ENCODE measurements at places on chromosomes 16 and 17.

GRCh38 chr17:18248300-18248731 lies 10.2 kb downstream of the FLII start:
- DNase-seq, result peak; percentile 69

DNA sequence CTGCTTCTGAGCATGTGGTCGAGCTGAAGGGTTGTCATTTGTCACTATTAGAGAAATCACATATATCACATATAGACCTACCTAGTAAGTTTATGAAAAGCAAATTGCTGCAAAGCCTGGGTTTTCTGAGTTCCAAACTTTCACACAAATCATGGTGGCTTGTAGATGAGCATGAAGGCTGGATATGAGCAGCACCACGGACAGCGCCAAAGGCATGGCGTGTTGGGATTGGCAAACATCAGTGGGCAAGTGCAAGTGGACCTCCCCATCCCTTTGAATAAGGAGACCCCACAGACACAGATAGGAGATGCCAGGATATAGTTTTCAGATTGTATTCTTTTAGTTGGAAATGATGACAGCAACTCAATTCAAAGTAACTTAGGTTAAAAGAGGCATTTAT lies 77.6 kb upstream of the CACNG3 start:
- no peak for DNase-seq

DNA sequence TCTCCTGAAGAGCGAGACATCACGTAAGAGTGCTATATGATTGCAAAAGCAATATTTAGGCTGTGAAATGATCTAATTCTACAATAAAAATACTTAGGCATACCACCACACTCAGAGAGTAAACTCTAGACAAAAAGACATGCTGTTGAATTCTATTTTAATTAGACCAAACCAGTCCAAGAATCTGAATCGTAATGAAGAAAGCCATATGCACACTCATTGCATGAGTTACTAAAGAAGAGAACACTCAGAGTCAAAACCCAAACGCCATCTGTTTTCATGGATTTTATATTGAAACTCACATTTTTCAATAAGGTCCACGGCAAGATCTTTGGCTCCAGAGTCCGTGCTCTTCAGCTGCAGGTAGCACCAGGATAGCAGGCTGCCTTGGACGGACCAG lies 65.2 kb downstream of the ZZEF1 start:
- DNase-seq, result no peak

- DNase-seq, result no peak
Measured at GRCh38 chr17:60573236-60574051, 26.5 kb upstream of the PPM1D start.

- DNase-seq, result no peak
Measured at GRCh38 chr16:88973007-88973410, 4.0 kb downstream of the CBFA2T3 start.

DNA sequence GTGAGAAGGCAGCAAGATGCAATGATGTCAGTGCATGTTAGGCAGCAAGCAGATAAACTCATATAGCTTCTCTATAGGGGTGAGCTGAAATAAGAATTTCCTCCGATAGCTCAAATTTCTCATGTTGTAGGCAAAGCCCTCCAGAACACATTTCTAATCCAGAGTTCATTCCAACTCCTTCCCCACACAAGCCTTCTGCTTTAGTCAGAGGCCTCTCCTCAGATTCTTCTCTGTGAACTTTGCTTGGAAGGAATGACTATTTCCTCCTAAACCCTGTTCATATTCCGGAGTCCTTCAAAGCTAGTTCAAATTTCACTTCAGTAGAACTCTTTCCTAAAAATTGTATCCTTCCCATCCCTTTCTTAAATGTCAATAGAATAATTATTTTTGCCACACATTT lies 144.8 kb downstream of the KCNJ2 start:
- DNase-seq, result no peak

DNA sequence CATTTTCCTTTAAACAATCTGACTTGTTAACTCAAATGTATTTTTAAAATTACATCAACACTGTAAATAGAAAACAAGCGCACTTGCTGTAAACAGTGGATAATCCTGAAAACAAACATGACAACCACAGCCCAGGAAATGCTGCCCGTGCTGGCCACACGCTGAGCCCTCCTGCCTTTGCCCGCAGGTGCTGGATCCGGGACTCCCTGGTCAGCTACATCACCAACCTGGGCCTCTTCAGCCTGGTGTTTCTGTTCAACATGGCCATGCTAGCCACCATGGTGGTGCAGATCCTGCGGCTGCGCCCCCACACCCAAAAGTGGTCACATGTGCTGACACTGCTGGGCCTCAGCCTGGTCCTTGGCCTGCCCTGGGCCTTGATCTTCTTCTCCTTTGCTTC lies 6.6 kb upstream of the ADGRG3 start:
- DNase-seq, result no peak
